Globus pallidus (tissue), 1 donor: ENCODE measurements at places on chromosomes 2 and 18.

- DNase-seq: no peak
Observed at GRCh38 chr2:99756059-99756458, 266.2 kb upstream of the REV1 start.

DNA sequence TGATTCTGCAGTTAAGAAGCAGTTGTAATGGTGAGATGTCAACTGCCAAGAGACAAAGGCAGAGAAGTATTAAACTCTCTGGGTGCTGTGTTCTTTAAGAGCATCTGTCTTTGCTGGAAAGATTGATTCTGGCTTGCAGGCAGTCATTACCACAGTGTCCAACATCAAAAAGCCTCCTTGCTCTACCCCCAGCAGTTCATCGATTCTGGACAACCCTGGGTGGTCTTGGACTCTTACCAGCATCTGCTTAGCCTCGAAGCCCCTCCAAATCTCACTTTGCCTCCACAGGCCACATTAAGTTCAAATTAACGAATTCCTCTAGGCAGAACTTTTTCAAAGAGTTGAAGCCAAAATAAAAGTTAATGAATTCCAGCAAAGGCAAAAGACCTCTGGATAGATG lies 1061.4 kb downstream of the TSN start:
- DNase-seq: no peak

- no peak for DNase-seq
Observed at GRCh38 chr2:64754570-64754969, 100.9 kb upstream of the SERTAD2 start.

DNA sequence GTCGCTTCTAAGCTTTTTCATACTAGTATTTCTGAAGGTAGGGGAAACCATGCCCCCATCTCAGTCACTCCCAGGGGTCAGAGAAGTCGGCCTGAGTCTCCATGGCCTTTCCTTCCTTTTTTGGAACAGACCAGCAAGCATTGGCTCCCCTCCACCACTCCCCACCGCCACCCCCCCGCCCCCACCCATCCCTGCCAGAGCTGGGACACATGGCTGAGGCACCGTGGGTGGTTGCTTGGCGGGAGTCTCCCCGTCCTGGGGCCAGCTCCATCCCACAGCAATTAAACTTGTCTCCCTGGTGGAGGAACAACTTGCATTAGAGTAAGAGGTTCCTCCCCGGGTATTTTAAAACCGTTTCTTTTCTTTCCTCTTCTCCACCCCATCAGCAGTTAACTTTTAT lies 100.8 kb upstream of the TFPI start:
- no peak for DNase-seq

- no peak for DNase-seq
Observed at GRCh38 chr2:155965415-155966063, 367.0 kb downstream of the NR4A2 start.

DNA sequence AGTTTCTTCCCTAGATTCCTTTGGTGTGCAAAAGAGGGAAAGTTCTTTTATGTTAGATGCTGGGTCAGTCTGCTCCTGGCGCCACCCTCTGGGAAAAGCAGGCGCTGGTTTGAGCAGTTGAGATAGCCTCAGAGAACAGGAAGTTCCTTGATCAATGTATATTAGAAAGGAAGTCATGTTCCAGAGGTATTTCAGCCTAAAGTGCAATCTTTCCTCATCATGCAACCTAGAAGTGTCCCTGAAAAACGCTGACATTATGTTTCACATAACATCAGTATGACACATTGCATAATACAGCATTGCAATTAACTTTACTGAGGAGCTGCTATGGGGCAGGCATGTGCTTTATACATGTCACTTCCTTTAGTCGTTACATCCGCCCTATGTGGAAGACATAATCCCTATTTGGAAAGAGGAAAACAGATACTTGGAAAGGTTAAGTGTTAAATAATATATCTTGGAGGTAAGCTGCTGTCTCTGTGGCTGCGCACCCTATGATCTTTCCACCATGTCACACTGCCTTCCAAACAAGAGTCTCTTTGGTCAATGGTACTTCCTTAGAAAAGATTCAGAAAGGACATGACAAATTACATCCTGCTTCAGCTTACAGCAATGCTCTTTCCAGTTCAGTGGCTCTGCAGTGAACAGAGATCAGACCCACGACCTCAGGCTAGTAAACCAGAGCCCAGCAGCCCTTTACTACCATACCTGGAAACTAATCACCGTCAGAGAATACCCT lies 369.7 kb downstream of the RAD51AP2 start:
- DNase-seq: peak; percentile 9

DNA sequence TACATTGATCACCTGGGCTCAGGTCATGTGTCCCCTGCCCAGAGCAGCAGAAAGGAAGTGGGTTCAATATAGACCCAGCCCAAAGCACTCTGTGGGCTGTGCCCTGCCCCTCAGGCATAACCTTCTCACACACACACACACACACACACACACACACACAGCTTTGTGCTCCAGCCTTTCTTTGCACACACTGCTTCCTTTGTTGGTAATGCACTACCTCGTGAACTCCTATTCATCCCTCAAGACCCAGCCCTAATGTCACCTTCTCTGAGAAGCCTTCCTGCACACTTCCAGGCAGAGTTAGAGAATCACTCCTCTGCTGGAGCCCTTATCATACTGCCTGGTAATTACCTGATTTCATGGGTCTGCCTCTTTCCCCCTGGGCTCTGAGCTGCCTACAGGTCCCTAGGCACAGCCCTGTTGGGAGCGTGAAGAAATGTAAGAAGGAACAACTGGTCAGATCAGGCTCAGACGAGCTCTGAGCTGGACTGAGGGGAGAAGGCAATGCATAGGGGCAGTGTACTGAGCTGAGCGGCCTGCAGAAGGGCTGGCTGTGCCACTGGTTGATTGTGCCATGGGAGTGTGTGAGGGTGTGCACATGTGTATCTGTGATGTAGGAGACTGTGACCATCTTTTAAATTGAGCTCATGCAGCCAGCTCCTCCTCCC lies 210.3 kb downstream of the GLI2 start:
- no peak for DNase-seq

DNA sequence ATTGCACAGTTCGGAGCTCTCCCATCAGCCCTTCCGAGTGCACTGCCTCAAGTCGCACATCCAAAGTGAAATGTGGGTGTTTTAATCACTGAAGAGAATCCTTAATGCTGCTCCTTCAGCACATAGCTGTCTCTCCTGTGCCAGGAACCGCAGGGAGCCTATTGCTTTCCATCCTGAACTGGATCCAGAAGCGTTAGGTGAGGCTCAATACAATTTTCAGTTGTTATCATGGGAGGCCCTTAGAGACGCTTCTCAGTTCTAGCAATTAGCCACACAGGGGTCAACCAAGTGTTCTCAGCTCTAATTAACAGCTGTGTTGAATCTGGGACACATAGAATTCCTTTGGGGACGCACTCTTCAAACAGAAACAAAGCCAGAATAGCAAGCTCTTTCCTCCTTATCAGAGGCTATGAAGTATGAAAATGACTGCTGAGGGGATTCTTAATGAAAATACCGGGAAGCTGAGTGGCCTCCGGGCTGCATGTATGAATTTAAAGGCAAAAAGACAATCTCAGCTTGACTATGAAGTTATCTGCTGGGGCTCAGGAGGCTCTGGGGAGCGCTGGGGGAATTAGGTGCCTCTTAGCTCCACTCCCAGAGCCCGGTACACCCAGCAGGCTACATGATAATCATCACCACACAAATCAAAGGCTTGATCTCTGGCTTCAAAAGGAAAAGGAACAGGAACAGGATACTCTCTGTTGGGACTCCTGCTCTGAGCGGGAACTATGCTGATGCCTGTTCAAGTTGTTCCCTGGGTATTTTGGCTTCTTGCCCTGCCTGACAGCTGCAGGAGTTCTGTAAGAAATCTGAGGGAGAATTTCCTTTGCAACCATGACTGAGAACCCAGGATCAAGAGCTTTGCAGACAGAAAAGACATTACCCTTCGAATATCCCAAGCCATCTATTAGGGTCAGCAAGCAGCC lies 55.4 kb upstream of the NCOA1 start:
- peak; percentile 64 for DNase-seq

DNA sequence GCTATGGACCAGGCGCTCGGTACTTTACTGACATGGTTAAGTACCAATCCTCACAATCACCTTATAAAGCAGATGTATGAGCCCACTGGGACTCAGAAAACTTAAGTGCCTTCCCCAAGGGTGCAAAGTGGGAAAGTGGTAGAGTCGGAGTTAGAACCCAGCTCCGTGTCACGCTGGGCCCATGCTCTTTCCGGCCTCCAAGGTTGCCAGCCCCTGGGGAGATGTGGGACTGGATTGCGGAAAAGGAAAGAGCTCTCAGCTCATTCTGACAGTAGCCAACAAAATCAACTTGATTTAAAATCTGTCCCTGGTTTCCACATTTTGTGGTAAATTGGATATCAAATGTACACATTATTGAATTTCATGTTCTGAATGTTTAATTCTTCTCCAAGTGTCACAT lies 403.8 kb downstream of the DCDC2C start:
- DNase-seq: no peak

- DNase-seq: no peak
Observed at GRCh38 chr18:23629444-23629946, 33.2 kb downstream of the ANKRD29 start.

- DNase-seq: no peak
Observed at GRCh38 chr2:44515416-44515815, 153.7 kb downstream of the CAMKMT start.

DNA sequence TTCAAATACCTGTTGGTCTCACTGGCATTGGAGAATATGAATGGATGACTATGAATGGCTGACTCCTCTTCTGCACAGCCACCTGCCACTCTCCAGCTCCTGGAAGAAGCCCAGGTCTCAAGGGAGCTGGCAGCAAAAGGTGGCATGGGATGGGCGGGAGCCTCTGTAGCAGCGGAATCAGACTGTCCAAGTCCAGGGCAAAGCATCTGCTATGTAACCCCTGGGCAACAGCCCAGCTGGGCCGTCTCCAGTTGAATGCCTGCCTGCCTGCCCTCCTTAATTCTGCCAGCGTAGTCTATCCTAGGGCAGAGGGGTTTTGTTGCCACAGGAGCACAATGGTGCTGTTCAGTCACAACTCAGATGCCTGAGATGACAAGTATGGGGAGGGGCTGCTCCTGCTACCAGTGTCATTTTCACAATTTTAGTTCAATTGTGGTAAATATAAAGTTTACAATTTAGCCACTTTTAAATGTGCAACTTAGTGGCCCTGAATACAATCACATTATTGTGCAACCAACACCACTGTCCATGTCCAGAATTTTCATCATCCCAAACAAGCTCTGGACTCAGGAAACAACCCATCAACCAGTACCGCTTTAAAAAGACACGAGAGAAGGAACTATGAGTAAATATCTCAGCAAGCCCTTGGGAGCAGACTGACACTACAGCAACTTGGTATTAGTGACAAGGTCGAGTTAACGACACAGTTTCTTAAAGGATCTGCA lies 115.2 kb downstream of the MYO5B start:
- peak; percentile 79 for DNase-seq

GRCh38 chr2:45169339-45170190 lies 160.3 kb upstream of the SIX2 start:
- DNase-seq: no peak

- DNase-seq: peak; percentile 69
Observed at GRCh38 chr2:11508279-11508678, 25.6 kb upstream of the GREB1 start.

DNA sequence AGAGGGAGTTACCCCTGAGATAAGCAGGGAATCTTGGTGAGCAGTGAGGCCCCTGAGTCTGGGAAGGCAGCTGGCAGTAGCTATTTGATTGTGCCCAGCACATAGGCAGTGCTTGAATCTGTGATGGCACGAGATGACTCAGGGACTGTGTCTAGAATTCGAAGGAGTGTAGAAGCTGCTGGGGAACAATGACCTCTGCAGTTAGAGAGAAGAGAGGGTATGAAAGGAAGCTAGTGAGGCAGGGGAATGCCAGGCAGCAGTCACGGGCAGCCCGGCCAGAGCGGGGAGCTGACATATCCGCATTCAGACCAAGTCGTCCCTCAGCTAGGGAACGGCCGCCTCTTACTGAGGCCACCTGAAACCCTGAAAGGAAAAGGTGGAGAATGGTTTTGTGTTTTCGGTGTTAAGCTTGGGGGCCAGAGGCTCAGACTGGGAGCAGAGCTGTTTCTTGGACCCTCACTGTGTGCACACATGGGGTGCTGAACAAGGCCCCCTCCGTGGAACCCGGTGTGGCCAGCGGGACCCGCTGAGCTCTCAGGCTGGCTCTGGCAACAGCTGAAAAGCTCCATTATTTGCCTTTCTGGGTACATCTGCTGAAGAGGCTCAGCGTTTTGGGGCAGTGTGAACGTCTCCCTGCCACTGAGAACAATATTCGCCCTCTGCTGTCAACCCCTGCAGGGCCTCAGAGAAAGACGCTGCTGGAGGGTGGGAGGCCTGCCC lies 32.9 kb downstream of the ARHGEF4 start:
- DNase-seq: peak; percentile 87

DNA sequence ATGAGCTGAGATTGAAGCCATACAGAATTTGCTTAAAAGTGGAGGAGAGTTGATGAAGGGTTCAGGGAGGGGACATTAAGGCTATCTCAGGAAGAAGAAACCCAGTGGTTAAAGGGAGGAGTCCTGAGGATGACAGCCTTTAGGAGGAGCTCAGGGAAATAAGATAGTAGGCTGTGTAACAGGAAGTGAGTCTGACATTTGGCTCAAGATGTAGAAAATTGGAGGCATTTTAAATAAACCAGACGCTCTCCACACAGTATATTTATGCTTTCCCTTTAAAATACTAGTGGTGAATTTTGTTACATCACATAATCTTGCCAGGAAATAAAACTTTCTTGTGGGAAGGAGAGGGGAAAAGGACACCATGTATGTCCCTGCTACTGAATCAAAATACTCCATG lies 11.6 kb downstream of the KCNH7 start:
- DNase-seq: no peak

DNA sequence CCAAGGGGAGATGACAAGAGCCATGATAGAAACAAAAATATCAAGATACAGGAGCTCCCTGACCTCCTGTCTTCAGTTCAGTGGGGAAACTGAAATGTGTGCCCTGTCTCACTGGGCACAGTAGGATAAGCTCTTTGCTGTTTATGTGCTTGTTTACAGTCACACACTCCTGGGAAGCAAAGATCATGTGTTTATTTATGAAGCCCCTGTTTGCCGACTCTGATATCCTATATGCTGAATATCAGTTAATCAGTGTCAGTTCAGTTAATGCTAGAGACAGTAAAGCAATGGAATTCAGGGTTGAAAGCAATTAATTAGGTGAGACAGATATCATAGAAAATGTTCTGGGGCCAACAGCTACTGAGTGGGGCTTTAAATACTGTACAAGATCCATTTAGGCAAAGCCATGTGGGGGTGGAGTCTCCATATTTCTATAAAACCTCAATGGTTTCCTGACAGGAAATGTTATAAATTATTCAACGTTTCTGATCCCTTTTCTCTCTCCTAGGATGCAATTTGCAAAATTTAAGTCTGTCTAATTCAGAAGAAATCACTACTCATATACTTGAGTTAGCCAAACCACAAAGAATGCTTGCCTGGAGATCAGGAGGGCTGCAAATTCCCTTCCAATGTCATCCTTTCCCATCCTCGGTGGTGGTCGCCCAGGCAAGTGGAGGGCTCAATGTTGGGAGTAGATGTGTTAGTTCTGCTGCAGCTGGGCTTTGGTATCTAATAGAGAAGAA lies 551.3 kb downstream of the CMPK2 start:
- DNase-seq: no peak

- DNase-seq: no peak
Observed at GRCh38 chr2:144548532-144549191, 28.7 kb upstream of the ZEB2 start.
